ENCODE measurements at places on chromosomes 5 and 9.

DNA sequence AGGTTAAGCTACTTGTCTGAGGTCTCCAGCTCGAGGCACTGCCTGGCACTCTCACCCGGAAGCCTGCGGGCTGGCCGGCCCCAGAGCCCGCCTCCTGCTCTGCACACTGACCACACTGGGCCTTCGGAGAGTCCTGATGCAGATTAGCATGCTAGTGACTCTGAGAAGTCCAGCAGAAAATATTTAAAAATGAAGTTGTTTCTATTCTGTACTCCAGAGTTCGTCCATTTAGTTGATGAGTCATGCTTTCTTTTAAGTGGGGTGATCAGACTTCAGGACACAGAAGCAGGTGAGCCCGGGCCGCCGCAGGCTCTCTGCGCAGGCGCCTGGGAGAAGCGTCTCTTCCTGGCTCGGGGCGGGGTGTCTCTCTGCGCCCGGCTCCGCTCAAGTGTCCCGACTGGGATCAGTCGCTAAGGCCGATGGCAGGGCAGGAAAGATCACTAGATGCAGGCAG is 32.5 kb downstream of the FAM240B start:
- no peak for DNase-seq

- no peak for DNase-seq
Measured at GRCh38 chr9:92649007-92649406, 20.9 kb downstream of the IPPK start.

DNA sequence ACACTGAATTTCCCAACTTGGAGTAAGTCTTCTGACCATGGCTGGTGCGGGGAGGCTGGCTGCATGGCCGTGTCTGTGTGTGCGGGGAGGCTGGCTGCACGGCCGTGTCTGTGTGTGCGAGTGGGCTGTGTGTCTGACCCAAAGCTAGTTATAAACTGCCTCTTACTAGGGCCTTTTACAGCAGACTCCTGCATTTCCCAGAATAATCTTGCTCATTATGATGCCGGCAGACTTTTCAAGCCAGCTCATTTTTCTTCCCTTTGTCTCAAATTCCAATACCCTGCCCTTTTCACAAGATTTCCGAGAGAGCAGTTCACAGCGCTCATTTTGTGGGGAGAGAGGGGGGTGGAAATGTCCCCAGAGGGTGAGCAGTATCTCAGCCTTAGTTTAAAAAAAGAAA is 470.7 kb upstream of the BRINP1 start:
- no peak for DNase-seq

GRCh38 chr5:82346399-82347165 is 68.4 kb upstream of the RPS23 start:
- peak; percentile 21 for DNase-seq

DNA sequence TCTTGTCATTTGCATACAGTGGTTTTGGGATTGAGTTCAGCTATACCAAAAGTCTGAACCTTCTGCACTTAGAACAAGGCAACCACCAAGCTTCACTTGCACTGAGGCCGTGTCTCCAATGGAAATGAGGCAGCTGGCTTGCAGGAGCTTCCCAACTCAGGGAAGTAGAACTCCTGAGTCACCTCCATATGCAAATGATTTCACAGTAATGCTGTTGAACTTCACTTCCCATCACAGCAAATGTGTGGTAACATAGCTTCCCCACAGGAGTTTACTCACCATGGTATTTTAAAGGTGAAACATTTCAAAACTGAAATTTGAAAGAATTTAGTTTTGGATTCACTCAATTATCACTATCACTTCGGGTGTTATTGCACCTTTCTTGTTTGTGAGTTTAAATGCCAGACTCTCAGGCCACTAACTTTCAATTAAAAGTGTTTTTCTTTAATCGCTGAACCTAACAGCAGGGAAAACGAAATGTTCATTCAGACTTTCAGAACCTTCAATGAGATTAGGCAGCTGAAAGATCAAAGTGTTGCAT is 9.0 kb downstream of the CD274 start:
- no peak for DNase-seq

DNA sequence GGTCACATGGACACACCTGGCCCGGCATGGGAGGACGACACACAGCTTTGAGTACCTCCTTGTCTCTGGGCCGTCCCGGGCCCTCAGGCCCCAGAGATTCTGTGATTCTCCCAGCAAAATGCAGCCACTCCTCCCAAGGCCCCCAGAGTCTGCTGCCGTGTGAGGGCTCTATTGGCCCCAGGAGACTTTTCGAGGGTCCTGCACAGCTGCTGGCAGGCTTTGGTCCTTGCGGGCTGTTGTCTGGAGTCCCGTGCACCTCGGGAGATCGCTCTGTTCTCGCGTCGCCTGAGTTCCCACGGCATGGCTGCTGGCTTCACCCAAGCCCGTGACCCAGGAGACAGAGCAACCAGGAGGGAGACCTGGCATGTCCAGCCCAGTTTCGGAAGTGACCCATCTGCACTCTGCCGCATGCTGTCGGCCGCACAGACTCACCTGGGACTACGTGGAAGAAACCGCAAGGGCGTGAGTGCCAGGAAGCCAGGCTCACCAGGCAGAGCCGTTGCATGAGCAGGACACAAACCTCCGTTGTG is 46.8 kb upstream of the NKD2 start:
- no peak for DNase-seq

Measured in nephron progenitor cell (in vitro differentiated cells).